Coronary artery (tissue), 2 donors: ENCODE measurements at places on chromosomes 2 and 18.

DNA sequence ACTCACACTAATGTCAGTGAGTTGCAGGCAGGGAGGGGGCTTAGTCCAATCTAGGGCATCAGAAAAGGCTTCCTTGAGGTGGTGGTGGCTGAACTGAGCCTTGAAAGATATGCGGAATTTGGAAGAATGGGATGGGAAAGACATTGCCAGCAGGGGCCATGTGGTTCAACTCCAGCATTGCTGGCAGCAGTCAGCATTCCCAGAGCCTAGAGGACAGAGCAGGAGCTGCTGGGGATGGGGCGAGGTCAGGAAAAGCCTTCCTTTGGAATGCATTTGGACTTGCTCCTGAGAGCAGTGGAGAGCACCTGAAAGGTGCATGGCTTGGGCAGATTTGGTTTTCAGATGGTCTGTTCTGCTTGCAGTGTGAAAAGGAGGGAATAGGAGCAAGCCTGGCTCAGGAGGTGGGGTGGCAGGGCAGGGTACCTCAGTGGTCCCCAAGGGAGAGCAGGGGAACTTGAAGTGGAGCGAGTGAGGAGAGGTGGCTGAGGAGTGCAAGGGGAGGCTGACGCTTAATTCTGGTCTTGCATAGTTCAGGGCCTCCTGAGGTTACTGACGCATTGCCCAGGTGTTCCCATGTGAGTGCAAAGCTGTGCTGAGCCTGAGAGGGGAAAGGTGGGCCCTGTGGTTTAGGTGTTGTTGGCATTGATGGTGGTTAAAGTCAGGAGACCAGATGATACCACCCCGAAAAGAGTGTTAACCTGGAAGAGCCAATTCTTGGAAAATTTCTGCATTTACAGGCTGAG lies 112.1 kb upstream of the MGAT5 start:
- DNase-seq = no peak

DNA sequence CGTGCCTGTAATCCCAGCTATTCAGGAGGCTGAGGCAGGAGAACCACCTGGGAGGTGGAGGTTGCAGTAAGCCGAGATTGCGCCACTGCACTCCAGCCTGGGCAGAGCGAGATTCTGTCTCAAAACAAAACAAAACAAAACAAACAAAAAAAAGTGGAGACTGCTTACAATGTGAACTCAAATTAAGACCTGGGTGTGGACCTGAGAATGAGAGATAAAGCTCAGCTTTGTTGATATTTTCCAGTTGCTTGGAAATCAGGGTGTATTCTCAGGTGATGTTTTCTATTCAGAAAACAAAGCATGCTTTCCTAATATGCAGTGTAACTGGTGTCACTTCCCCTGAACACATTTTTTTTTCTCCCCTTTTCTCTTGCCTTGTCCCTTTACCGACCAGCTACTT lies 5.3 kb upstream of the CERS6 start:
- no peak for DNase-seq

DNA sequence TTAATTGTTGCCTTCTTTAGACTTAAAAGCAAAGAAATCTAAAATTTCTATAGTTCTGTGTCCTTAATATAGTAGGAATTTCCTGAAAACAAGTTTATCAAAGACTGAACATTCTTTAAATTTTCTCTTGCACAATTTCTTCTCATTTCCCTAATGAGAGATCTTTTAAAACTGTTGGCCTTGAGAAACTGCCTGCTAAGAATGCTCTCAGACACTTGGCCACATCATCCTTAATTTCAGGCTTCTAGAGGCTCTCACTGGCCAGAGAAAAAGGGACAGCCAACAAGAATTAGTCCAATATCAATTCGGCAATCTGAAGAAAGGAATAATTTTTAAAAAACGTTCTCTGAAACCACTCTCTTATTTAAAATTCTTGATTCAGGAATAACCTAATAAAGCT lies 167.0 kb upstream of the CREB1 start:
- no peak for DNase-seq

- no peak for DNase-seq
Observed at GRCh38 chr2:168614172-168615018, 158.3 kb downstream of the CERS6 start.

DNA sequence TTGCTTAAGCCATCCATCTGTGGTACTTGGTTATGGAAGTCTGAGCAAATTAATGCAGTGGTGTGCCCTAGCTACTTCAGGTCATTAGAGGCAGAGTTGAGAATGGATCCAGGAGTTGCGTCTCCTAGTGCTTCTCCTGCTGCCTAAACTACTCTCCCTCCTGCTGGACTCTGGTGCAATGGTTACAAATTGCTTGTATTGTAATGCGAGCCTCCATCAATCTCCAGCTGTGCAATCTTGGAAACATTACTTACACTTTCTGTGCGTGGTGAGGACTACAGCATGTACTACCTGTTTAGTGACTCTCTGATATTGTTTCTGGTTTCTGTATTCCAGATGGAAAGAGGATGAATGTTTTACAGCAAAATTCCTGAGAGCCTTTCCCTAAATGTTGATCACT lies 119.0 kb upstream of the CYRIA start:
- no peak for DNase-seq

DNA sequence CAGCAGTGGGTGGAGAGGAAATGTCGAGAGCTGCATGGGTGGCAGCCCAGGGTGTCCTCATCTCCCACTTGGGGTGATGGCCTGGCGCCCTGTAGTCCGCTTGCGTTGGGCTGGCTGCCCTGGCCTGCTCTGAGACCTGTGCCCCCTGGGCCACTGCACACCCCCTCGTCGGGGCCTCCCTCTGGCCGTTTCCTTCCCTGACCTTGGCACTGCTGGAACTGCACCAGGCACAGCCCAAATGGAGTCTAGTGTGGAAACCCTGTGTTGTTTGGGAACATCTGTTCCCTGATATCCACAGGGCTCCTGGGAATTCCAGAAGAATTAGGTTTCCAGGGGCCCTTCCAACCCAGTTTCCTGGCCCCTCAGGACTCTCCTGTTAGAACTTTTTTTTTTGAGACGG lies 13.9 kb downstream of the EFHD1 start:
- DNase-seq = no peak

DNA sequence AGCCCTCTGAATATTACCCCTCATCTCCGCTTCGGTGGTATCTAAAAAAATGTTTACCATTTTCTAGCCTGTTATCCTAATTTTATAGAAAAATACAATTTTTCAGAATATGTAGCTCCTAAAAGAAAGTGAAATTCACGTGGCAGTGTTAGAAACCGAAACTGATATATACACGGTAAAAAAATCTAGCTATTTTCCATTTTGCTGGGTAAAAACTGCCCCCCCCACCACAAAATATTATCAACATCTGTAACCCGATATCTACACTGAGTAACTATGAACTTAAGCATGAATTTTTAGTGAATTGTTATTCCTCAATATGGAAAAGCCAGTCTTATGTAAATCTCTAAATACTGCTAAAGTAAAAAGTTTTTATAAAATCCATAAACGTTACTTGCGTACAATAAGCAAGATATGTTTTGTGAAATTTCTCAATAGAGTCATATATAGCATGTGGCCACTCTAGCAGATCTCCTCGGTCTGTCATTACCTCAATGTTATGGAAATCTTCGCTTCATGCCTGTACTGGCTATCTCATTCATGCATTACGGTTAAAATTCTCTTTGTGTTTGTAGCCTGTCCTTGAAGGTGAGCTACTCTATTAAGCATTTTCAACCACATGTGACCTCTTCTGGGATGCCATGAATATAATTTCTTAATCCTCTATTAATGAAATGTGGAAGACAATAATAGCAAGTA lies 524.2 kb downstream of the TRIB2 start:
- no peak for DNase-seq

- no peak for DNase-seq
Observed at GRCh38 chr18:26630596-26630995, 82.2 kb upstream of the KCTD1 start.

- no peak for DNase-seq
Observed at GRCh38 chr2:188369365-188369764, 77.7 kb downstream of the GULP1 start.

GRCh38 chr18:44798433-44799048 lies 117.9 kb downstream of the SETBP1 start:
- no peak for DNase-seq

DNA sequence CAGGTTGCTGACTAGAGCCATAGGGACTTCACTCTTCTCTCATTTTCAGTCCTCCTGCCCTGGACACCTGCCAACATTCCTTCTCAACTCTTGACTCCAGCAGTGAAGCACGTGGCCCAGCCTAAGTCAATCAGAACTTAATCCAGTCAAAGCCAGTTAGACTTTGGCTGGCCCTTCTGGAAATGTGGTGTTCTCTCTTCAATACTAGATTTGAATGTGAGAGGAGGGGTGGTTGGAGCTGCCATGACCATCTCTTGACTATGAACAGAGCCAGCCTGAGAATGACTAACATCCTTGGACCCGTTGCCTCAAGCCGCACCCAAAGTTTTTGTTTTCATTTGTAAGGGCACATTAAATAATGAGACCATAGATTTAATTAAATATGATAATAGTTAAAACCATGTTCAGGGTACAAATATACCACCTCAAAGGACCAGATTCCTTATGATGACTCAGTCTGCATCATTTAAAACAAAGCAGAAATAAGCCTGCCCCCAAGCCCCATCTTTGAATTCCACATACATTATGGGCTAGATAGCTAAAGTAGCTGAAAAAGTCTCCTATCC lies 49.7 kb upstream of the RASGRP3 start:
- DNase-seq = no peak

DNA sequence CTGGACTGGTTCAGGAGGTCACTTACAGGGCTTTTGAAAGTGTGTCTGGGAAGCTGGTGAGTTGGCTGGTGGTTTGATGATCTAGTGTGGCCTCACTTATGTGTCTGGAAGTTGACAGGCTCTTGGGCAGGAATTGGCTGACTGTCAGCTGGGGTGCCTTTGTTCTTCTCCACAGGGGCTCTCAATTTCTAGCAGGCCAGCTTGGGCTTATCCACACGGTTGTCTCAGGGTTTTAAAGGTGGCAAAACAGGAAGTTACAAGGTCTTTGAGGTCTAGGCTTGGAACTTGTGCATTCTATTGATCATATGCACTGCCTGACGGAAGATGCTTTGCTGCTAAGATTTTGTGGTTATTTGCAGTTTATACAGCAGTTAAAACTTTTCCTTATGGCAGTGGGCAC lies 52.0 kb upstream of the CELF4 start:
- DNase-seq = no peak

DNA sequence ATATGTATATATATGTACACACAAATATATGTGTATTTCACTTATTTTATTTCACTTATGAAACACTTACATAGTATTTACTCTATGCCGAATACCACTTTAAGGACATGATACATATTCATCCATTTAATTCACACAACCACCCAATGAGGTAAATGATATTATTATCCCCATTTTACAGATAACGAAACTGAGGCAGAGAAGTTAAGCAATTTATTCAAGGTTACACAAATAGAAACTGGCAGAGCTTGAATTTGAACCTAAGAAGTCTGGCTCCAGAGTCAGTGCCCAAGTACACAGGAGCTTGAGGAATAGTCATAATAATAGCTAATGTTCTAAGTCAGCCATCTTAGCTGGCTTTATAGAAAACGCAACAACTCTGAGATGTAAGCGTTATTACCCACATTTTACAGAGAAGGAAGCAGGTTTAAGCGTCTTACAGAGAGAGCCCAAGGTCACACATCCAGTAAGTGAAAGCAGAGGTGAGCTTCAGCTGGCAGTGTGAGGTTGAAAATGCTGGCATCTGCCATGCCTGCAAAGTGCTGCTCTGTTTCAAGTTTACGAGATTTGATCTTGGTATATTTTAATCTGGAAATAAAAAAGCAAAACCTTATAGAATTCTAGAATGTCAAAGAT lies 326.9 kb downstream of the LPIN1 start:
- DNase-seq = no peak

- no peak for DNase-seq
Observed at GRCh38 chr2:163246135-163246534, 407.6 kb upstream of the KCNH7 start.

DNA sequence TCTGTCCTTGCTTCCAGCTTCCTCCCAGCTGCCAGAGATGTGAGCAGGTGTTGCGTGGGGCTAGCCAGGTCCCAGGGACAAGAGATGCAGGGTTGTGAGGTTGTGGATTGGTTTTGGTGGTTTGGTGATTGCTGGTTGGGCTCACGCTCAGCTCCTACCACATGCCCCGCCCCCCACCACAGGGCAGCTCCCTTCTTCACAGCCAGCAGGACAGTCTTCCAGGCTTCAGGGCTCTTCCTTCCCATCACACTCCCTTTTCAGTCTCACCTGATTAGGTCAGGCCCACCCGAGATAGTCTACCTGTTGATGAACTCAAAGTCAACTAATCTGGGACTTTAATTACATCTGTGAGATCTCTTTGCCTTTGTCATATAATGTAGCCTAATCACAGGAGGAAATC lies 52.0 kb upstream of the GLI2 start:
- DNase-seq = no peak

GRCh38 chr18:9792565-9793245 lies 84.6 kb downstream of the RAB31 start:
- no peak for DNase-seq

DNA sequence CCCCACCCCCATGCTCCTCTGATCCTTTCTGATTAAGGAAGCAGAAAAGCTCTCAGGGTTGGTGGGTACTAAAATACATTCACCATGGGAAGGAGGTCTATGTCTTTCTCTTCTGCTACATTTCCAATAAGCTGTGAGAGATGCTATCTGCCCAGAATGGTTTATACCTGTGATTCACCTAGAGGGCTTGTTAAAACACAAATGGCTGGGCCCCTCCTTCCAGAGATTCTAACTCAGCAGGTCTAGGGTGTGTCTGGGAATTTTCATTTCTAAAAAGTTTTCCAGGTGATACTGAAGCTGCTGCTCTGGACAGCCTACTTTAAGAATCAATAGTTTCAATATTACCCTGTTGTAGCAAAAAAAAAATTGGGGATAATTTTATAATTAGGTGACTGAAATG lies 772.2 kb upstream of the ZEB2 start:
- no peak for DNase-seq

GRCh38 chr18:12741351-12741750 lies 38.5 kb downstream of the PSMG2 start:
- no peak for DNase-seq

DNA sequence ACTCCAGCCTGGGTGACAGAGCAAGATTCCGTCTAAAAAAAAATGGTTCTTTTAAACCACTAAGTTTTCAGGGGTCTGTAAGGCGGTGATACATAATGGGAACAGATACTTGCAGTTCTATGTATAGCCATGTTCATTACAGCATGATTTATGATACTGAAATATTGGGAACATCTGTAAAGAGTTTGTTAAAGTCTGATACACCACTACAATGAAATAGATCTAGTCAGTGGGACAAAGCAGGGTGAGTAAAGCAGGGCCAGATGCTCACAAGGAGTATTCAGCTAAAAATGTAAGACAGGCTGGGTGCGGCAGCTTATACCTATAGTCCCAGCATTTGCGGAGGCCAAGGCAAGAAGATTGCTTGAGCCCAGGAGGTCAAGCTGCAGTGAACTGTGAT lies 6.2 kb upstream of the ING5 start:
- no peak for DNase-seq
